Renal cortex interstitium (tissue), 15 donors: ENCODE measurements at places on chromosomes 1 and 21. TPM values are rescaled to one million over a fixed set of nuclear protein-coding genes. Genes with fewer than 3 reads are reported as not detected.

GRCh38 chr21:25708467-25709065 is 26.1 kb downstream of the ATP5PF start:
- DNase-seq: no peak

GRCh38 chr1:10204003-10204642 is 6.2 kb upstream of the KIF1B start:
- no peak for DNase-seq

DNA sequence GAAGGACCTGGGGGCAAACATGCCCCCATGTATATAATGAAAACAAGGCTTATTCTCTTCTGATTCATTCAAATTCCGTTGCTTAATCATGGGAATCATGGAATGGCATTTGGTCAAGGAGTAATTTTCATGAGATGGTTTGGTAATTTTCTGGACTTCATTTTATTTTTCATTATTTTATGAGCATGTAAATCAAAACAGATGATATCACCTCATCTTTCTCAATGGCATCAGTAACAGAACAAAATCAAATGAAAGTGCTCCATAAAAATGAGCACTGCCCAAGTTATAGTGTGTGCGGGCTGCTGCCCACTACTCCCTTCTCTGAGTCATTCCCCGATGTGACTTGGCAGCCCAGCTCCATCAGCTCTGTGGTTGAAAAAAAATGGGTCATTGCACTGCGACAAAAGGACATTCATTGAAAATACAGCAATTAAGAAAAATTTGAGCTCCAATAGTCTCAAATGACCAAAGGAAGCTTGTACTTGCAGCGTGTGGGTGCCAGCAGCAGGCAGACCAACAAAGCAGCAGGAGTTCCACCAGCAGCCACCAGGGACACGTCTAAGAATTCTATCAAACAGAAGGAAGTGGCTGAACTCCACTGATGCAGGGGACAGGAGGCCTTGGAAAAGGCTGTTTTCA is 84.3 kb upstream of the VAV3 start:
- no peak for DNase-seq

DNA sequence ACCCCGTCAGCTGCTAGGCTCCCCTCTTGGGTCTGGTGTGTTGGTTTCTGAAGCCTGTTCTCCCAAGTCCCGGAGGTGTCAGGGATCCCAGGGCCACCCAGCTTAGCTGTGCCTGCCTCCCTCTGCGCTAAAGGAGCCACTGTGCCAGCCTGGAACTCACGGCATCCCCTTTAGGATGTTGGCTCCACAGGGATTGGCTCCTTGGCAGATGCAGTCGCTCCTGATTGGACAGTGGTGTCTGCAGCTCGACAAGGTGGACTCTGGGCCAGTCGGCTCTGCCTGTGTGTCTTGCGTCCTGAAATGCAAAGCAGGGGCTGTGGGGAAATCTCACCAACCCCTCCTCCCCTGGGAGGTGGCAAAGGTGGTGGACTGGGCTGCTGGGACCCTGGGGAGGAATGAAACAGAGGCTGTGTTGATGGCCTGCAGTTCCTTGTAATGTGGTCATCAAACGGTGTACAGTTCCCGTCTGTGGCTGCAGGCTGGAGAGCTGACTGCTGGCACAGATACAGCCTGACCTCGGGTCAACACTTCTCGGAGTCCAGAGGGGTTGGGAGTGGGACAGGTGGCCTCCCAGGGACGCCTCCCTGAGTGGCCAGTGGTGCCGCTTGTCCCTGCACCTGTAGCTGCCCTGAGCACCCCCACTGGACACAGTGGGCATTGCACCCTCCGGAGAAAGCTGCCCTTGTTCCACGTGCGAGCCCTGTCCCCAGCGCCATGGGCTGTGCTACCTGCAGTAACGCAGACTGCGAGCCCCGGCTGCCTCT is 11.5 kb upstream of the KCNAB2 start:
- DNase-seq: no peak

Gene DNAJC16
- polyA plus RNA-seq: 27.0 TPM

DNA sequence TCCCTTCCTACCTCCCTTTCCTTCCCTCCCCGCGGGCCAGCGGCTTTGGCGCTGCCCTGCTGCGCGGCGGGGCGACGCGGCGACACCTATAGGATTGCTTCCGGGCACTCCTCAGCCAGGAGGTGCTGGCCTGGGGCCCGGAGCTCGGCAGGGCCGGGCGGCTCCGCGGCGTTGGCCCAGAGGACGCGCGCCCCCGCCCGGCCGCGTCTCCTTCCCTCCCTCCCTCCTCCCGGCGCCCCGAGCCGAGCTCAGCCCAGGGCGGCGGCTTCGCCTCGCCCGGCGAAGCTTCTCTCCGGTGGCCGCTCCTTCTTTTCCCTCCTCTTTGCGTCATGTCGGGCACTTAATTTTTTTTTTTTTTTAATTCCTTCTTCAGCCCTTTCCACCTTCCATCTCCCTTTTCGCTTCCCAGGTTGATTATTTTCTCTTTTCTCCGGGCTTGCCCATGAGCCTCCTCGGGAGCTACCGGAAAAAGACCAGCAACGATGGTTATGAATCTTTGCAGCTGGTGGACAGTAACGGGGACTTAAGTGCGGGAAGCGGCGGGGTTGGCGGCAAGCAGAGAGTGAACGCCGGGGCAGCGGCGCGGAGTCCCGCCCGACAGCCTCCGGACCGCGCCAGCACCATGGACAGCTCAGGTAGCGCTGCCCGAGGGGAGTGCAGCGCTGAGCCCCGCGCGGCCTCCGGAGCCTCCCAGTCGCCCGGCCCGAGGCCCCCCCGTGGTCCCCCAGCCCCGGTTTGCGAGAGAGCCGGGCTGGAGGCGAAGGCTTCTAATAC is at the start of gene DNAJC6:
TSS of gene DNAJC6 (plus strand) at position 240 of the 774 bp plus-strand sequence. CDS start at position 443, 203 bp downstream.
- peak; percentile 59 for DNase-seq

DNA sequence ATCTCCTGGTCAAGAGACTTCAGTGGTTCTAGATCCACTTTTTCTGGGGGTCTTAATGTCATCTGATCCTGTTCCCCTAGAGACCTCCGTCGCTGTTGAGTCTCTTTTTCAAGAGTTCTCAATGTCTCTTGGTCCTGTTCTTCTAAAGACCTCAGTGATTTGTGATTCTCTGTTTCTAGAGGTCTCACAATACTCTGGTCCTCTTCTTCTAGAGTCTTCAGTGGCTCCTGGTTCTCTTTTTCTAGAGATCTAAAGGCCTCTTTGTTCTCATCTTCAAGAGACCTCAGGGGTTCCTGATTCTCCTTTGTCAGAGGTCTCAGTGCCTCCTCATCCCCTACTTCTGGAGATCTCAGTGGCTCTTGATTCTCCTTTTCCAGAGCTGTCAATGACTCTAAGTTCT is 5.4 kb downstream of the NES start:
- no peak for DNase-seq

GRCh38 chr1:996851-997712 is 2.8 kb downstream of the HES4 start:
- DNase-seq: no peak

Gene OXCT2
- 0.33 TPM for polyA plus RNA-seq

DNA sequence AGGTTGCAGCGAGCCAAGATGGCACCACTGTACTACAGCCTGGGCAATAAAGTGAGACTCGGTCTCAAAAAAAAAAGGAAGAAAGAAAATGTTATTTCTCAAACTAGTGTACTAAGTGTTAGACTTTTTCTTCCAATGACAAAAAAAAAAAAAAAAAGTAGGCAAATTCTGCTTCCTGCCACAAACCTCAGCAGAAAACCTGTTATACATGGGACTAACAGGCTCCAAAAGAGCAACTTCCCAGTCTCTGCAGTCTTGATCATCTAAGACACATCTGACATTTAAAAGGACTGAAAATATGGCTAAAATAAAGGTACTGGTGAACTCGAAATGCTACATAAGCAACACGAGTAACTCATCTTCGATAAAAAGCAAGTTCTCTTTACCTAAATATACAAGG is 59.6 kb downstream of the HSF2BP start:
- no peak for DNase-seq

GRCh38 chr1:204448344-204448964 is 36.8 kb upstream of the PPP1R15B start:
- DNase-seq: no peak

DNA sequence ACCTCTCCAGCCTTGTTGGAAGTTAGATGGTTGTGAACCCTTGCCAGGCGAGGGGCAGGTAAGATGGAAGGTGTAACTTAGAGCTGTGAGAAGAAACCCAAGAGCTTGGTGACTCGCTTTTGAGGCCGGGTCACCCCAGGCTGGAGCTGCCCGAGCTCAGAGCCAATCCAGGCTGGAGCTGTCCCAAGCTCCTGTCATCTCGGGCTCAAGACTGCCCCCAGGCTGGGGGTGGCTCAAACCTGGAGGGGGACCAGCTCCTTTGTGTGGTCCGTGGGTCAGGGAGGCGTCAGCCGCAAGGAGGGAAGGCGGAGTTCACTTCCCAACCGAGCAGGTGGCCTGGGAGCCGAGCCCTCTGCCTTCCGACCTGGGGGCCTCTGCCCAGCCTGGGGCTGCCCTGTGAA is 2.0 kb downstream of the HUNK start:
- DNase-seq: no peak

DNA sequence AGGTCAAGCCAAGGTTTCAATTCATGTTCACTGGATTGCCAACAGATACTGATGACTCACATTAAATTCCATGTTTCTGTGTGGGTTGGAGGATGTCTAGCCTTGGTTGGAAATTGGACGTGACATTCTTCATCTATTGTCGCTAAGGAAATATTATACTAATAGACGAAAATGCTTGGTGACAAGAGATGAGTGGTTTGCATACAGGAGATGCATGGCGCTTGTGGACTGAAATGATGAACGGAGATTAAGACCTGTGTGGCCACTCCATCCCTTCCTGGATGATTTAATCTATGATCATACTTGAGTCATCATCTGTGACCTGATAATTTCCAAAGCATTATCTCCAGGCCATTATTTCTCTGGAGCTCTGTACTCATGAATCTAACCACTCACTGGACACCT is 97.0 kb upstream of the CD34 start:
- no peak for DNase-seq

DNA sequence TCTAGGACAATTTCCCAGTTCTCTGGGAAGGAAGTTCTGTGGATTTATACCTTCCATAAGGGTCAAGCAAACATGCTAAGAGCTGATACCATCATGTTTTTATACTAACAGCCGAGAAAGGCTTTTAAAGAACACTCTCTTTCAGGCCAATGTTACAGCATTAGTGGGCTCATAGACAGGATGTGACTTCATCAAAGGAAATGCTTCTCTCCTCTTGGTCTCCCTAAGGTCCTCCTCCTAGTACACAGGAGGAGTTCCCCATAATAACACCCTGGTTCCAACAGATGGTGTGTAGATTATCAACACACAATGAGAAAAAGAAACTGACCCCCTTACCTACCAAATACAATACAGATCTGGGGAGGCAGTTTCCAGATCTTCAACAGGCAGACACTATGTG is 26.7 kb upstream of the GLIS1 start:
- no peak for DNase-seq

- no peak for DNase-seq
Measured at GRCh38 chr1:201544710-201545109, 5.8 kb downstream of the NAV1 start.

- no peak for DNase-seq
Measured at GRCh38 chr1:168945870-168946269, 160.6 kb upstream of the ATP1B1 start.

Gene GSTM2
- polyA plus RNA-seq: 270 TPM

DNA sequence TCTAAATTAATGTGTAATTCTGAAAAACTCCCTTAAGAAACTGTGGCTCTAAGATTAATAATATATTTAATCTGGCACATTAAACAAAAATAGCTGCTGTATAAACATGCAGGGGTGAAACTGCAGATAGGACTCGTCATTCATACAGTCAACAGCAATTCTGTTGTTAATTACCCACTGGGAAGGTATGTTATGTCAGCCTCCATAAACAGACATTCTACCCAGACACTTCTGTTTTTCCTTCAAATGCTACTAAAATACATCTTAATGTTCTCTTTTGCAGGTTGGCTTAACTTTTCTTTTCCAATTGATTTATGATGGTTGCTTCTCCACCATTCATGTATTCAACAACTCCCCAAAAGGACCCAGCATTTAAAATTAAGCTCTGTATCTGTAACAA is 165.6 kb downstream of the SIPA1L2 start:
- no peak for DNase-seq

Gene ACOT7
- 24.7 TPM for polyA plus RNA-seq

Gene PRUNE1
- polyA plus RNA-seq: 48.7 TPM
